ENCODE measurements at places on chromosomes 13 and 19.

GRCh38 chr13:113406321-113407102 lies 42.6 kb upstream of the GRTP1 start:
- no peak for DNase-seq

DNA sequence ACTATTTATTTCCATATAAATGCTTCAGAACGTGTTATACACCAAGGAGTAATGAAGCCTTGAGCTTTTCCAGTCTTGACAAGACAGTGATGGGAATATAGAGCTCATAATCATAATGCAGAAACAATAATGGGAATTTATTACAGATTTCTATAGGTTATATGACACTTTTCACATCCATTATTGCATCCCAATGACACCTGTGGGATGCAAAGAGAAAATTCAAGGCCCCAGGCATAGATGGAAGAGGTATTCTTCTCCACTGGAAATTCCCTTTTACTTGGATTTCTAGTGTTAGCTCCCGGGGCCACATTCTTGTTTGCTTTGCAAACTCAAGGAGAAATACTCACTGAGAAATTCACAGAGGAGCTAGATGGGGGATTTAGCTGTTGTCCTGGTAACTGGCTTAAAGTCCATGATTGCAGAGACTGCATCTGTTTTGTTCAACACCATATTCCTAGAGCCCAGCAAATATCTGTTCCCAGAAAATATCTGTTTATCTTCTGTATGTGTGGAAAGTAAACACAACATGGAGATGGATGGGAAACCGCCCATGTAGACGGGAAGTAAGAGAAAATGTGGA lies 30.6 kb upstream of the TNFSF11 start:
- no peak for DNase-seq

GRCh38 chr19:35451338-35452096 lies 3.5 kb downstream of the FFAR2 start:
- DNase-seq, result peak; percentile 23

GRCh38 chr19:6725513-6726231 lies 5.2 kb upstream of the C3 start:
- no peak for DNase-seq

GRCh38 chr13:66994097-66994496 lies 236.0 kb downstream of the PCDH9 start:
- DNase-seq, result no peak

DNA sequence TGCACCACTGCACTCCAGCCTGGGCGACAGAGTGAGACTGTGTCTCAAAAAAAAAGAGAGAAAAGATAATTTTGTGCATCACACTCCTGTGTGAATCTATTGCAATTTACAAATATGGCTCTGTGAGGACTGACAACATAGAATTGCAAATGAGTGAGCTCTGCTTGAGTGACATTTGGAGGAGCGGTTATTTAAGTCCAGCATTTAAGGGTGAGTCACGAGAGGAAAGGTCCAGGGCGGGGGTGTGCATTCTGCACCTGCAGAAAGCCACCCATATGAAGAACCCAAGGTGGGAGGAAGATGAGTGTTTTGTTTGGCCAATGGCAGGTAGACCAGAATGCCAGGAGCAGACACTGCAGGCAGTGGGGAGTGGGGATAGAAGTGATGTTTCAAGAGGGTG lies 58.5 kb downstream of the DGKH start:
- no peak for DNase-seq

DNA sequence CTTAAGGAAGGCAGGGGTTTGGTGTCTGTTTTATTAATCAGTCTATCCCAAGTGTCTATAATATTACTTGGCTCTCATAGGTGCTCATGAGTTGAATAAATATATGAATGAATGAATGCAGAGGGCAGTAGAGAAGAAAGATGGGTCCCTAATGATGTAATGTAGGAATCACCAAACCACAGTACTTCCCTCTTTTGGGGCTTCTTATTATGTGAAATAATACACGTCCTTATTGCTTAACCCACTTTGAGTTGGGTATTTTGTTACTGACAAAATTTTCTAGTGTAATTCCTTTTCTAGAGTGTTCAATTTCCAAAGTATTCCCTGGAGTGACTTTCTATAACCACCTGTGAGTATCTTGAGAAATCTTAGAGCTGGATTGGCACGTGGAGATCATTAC lies 13.2 kb downstream of the KLK5 start:
- DNase-seq, result no peak

DNA sequence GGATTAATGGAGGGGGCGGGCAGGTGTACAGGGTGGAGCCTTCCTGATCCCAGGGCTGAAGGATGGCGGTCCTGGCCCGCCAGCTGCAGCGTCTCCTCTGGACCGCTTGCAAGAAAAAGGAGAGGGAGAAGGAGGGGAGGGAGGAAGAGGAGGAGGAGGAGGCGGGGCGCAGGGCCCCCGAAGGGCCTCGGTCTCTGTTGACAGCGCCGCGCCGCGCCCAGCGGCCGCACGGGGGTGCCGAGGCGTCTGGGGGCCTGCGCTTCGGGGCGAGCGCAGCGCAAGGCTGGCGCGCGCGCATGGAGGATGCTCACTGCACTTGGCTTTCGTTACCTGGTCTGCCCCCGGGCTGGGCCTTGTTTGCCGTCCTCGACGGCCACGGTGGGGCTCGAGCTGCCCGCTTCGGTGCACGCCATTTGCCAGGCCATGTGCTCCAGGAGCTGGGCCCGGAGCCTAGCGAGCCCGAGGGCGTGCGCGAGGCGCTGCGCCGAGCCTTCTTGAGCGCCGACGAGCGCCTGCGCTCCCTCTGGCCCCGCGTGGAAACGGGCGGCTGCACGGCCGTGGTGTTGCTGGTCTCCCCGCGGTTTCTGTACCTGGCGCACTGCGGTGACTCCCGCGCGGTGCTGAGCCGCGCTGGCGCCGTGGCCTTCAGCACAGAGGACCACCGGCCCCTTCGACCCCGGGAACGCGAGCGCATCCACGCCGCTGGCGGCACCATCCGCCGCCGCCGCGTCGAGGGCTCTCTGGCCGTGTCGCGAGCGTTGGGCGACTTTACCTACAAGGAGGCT lies at the start of gene PPM1N:
PPM1N (plus strand) TSS at position 33 of the 785 bp plus-strand sequence; CDS start at position 63, 30 bp downstream.
- peak; percentile 62 for DNase-seq

DNA sequence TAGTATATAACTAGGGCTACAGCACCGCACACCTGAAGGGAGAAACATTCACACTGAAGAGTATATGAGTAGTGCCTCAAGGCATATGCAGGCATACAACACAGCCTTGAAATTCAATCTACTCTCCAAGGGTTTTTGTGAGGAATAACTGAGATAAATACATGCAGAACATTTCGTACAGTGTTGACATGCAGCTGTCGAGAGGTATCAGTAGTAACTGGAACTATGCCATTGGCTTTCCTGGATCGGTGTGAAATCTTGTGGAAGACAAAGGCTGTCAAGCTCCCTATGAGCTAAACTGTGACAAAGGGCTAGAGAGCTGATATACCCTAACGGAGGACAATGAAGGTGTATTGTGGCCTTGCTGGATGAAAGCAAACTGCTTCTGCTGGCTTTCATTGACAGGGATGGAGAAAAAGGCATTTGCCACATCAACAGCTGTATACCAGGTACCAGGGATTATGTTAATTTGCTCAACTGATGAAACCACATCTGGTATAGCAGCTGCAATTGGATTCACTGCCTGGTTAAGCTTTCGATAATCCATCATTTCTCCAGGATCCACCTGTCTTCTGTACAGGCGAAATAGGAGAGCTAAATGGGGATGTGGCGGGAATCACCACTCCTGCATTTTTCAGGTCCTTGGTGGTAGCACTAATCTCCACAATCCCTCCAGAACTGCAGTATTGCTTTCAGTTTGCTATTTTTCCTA lies 16.3 kb downstream of the MTRF1 start:
- DNase-seq, result no peak

DNA sequence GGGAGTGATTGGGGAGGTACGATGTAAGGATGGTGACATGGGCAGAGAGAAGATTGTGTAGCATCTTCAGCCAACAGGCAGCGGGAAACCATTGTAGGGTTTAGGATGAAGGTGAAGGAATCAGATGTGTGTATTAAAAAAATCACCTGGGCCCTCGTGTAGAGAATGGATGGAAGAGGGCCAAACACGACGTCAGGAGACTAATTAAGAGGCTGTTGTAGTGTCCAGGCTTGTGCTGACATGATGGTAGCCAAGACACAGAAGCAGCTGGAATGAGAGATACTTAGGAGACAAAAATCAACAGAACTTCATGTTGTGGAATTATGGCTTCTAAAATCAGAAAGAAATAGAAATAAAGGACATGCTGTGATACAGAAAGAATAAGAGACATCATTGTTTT lies 41.2 kb upstream of the ARGLU1 start:
- DNase-seq, result no peak

Measured in effector memory CD8-positive, alpha-beta T cell (primary cell).